ENCODE measurements at places on chromosomes 5 and 9.

- DNase-seq: no peak
These were observed 7.7 kb downstream of the RALGDS start for GRCh38 chr9:133113163-133113948.

GRCh38 chr9:91196103-91196950 is 165.4 kb downstream of the AUH start:
- DNase-seq: no peak

- DNase-seq: peak; percentile 80
These were observed 42.1 kb downstream of the OTULIN start for GRCh38 chr5:14706615-14707021.

DNA sequence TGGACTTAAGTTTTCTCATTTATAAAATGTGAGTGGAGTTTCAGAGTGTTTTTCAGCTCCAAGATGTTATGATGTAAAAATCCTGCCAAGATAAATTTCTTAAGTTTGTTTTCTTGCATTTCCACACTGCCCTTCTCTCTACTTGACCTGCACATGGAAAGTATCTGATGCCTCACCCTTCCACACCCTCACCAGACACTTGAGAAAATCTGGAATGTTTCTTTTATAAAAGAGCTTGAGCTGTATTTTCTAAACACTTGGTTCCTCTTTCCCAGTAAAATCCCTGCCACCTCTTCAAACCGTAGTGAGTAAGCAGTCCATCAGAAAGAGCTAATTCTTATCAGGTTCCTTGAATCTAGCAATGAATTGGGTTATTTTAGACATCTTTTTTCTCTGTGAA is 42.9 kb downstream of the FOXD1 start:
- DNase-seq: no peak

DNA sequence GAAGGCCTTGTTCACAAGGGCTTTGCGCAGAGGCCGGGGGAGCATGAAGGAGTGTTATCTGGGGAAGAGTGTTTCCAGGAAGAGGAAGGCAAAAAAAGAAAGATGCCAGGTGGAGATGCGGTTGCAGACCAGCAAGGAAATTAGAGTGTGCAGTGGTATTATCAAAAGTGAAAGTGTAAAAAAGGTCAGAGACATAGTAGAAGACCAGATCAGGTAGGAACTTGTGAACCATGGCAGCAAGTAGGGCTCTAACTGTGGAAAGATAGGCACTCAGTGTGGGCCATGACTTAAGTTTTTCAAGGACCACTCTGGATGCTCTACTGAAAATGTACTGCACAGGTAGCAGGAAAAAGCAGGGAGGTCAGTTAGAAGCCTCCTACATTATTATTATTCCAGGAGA is 90.1 kb upstream of the SPOCK1 start:
- no peak for DNase-seq

DNA sequence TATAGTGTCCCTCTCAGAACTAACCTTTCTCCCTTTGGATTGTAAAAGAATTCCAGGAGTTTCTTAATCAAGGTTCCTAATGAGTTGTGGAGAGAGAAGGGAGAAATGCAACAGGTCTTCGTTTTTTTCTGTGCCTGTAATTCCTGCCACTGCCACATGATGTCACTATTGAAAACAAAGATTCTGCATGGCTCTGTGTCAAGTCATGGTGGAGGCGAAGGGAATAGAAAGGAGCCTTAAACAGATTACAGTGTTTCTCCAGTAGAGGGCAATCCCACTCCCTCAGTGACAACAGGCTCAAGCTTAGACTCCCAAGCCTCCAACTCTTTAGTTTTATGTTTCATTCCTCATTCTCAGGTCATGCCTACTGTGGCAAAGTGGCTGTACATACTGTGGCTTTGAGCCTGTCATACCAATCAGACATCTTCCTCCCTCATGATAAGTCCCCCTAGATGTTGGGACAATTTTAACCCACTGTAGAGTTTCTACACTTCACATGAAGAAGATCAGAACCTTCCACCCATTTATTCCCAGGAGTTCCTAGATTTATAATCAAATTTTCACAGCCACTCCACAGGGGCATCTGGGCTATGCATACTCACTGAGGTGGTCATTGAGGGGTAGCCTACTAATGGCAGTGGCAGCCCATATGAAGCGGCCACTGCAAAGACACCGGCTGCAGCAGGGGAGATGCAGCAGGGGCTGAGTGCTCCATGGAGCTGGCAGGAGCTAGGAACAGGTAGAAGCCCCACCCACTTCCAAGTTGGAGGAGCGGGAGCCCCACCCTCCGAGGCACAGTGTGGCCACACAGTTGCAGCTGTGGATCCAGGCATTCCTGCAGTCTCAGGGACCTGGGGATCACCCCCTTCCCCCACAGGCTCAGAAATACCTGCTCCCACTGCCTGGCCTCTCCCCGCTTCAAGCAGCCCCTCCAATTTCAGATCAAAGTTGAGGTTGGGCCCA is 97.4 kb upstream of the TRIM32 start:
- no peak for DNase-seq

DNA sequence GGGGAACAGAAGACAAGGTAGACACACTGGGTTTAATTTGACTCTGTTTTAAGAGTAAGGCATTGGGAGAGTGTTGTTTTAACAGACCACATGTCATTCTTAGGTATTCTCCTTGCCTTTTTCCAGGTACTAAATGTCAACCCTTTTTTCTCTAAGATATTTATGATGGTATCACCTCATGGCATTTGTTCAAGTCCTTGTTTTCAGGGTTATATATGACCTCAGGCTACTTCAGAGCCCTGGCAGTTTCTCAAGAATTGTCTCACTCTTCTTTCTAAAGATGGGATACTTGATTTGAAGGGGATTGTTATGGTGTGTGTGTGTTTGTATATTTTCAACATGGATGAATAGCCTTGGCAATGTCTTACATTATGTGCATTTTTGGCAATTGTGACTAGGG is 131.1 kb upstream of the ACTBL2 start:
- no peak for DNase-seq

DNA sequence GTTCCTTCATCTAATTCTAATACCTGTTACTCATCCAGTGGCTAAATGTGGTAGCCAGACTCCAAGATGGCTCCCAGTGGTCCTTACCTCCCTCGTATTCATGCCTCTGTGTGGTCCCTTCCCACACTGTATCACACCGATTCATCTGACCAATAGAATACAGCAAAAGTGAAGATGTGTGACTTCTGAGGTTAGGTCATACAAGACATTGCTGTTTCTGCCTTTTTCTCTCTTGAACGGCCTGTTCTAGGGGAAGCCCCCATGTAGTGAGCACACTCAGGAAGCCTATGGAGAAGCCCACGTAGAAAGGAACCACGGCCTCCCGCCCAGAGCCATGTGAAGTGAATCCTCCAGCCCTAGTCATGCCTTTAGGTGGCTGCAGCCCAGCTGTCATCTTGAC is 9.4 kb upstream of the C5 start:
- DNase-seq: no peak

DNA sequence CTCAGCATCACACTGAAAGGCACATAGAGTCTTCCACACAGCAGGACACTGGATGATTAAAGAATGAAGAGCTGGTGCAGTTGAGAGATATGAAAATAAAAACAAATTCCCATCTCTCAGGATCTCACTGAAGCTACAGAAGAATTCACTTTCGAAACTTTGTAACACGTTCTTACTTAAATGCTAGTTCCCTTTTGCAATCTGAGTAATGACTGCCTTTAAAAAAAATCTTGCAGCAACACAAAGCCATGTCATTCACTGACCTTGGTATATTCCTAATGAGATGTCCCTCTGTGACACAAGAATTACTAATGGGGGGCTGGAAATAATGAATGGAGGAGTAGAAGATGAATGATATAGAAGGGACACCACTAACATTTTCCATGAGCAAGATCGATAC is 201.8 kb downstream of the GLIS3 start:
- no peak for DNase-seq

DNA sequence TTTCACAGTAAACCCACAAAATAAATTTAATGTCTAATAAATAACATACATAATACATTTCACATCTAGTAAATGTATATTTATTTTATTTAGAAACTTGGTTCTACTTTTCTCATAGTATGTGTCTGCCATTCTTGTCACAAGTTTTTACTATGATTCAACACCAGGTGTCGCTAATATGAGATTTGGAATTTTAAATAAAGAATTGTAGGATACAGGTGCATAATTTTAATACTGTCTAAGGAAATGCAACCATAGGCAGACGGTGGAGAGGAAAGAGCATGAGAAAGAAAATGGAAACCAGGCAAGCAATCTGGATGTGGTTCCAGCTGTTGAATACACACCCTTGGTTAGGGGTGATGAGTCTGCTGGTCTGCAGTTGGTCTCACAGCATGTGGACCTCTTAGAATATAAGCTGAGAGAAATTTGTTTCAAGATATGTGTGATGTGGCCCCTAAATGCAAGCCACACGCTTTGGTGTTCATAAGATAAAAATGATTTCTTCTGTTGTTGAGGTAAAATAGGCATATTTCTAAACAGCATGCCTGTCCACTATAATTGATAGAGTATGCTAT is 114.7 kb upstream of the TXNDC8 start:
- no peak for DNase-seq

- no peak for DNase-seq
These were observed 331.0 kb upstream of the EDIL3 start for GRCh38 chr5:84715686-84716085.

GRCh38 chr5:111235635-111236034 is 11.5 kb downstream of the CAMK4 start:
- no peak for DNase-seq

DNA sequence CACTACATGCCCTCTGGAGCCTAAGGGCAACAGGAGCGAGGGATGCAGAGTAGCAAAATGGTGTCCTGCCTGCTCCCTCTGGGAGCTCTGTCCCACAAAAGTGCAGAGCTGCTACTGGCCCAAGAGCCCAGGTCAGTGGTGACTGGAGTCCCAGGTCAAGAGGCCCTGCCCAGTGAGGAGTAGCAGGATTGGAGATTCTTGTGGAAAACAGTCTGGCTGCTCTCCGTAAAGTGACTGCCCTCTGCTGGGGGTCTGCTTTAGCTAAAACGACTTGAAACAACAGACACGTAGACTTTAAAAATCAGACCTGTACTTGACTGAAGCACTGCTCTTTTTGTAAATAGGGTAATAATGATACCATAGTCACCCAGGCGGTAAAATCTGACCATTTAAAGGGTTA is 917.0 kb downstream of the MAT2B start:
- no peak for DNase-seq

DNA sequence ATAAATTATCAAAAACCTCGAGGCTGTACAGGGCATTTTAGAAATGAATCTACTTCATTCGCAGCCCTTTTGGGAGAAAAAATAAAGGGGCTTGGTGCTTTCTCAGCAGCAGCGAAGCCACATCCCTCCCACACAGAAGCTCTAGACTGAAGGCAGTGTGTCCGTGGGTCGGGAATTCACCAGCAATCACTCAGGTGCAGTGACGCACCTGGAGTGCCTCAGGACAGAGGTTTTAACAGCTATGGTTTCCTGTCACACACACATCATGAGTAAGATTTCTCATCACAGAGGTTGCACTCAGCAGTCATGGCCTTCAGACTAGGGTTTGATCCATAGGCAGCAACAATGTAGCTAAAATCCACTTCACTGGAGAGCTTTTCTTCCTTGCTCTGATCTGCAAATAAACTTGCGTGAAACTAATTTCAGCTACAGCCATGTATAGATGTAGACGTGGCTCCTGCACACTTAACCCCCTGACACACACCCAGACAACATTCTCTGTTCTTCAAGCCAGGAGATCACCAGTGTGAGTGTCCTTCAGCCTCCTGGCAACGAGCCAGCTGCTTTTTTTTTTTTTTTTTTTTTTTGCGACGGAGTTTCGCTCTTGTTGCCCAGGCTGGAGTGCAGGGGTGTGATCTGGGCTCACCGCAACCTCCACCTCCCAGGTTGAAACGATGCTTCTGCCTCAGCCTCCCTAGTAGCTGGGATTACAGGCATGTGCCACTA is 34.8 kb downstream of the DYNC2I2 start:
- no peak for DNase-seq

- DNase-seq: no peak
These were observed 185.6 kb upstream of the NR3C1 start for GRCh38 chr5:143588933-143589662.

DNA sequence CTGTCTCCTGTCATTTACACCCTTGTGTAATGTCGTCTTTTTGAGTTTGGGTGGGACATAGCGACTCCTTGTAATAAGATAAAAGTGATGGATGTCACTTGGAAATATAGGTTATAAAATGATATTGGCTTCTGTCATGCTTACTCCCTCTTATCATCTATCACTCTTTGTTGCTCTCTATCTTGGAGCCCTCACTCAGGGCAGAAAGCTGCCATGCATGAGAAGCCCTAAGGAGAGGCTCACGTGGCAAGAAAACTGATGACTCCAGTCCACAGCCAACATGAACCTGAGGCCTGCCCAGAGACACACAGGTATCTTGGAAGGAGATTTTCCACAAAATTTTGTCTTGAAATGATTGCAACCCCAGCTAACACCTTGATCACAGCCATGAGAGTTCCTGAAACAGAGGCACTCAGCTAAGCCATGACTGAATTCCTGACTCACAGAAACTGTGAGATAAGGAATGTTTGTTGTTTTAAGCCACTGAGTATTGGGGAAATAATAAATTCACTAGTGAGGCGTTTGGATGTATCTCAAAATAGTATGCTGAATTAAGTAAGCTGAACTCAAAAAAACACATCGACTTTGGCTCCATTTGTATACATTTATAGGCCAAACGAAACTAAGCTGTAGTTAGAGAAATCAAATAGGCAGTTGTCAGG is 216.7 kb downstream of the CDH18 start:
- DNase-seq: no peak

GRCh38 chr5:119011186-119011585 is 22.8 kb upstream of the DTWD2 start:
- DNase-seq: no peak

DNA sequence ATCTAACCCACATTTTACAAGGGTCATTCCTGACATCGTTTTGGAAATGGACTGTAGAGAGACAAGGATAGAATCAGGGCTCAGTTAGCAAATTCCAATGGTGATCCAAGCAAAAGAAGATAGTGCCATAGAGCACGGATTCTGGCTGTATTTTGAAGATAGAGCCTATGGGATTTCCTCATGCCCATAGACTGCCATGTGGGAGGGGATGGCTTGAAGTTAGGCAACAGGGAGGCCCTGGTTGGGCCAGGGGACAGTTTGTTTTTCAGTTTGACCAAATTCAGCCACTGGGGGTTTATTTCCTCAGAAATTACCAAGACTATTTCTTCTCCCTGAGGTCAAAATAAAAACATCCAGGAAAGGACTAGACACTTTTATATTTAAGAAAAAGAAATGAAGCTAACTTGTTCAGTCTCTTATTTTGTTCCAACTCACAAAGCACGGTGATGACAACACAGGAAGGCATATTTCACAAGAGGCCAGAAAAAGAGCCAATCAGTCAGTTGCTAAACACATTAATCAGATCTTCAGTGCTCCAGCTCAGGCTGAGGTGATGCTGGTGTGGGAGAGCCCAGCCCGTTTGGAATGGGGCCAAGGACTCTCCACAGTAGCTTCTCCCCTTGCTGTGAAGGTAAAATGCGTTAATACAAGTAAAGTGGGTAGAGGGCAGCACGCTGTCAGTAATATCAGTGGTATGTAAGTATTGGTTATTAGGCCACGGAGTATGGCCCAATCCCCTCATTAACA is 4.4 kb upstream of the DCTN4 start:
- no peak for DNase-seq

DNA sequence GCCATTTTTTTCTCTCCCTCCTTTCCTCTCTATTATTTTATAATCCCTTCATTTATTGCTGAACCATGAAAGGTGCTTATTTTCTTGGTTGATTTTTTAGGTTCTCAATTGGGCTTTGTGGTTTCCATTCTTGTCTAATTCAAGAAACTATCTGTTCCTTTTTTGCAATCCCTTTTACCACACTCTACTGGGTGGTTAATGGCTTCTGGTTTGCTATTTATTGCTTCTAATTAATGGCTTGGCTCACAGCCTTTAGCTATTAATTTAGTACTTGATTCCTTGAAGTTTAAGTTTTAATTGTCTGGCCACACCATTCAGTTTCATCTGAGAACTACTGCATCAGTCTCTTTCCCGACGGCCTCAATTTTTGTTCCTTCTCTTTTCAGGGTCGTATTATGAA is 5.6 kb downstream of the FRRS1L start:
- DNase-seq: no peak

Data from CD4-positive, alpha-beta T cell treated with Interleukin-6 at 100 ng/mL for 8 hours (primary cell).